Renal cortical epithelial cell (primary cell): ENCODE measurements at places on chromosomes 5 and 9. TPM values are rescaled to one million over a fixed set of nuclear protein-coding genes. Genes with fewer than 3 reads are reported as not detected.

The PROB1 gene
- total RNA-seq: 0.52 and 2.8 TPM in 2 replicates

The C9orf50 gene
- 0.05 TPM in 1 of 2 replicates, not detected in the other for total RNA-seq

DNA sequence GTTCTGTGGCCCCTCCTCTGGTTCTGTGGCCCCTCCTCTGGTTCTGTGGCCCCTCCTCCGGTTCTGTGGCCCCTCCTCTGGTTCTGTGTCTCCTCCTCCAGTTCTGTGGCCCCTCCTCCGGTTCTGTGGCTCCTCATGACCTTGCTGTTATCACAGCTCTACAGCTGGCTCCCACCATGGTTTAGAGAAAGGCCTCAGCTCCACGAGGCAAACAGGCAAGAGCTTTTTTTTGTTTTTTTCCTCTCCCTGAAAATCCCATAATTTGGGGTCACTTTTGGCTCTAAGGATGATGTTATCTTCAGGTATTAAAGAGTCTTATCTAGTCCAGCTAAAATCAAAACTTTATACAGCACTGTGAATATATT, 31.8 kb downstream of the C5orf15 start:
- no peak for DNase-seq

DNA sequence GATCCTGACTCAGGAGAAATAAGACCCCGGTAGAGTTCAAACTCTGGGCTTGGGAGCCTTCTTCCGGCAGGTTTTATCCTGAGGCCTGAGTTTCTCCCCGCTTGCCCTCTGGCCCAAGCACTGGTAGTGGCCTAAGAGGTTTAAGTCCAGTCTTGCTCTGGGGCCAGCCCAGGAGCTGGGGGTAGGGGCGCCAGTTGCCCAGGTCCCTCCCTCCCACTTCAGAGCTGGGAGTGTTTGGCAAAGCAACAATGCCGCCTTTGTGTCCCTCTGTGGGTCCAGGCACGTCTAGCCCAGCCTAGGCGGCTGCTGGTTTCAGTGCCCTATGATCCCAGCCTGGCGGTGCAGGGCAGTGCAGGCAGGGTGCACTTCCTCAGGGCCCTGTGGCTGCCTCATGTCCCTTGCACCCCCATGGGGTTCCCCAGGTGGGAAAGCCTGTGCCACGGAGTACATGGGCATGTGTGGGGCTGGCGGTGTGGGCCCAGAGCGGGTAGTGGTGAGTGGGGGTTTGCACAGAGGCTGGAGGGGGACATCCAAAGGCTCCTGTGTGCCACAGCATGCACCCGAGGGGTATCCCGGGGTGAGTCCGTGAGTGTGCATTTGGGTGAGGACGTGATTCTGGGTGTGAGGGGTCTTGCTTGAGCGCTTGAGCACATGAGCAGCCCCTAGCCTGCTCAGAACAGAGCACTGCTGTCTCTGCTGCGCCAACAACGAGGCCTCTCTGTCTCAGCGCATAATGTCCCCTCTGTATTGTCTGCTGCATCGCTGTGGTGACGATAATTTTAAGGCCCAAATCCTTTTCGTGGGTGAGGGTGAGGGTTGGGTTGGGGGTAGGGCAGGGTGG, 61.7 kb upstream of the PSD2 start:
- peak; percentile 36 for DNase-seq

DNA sequence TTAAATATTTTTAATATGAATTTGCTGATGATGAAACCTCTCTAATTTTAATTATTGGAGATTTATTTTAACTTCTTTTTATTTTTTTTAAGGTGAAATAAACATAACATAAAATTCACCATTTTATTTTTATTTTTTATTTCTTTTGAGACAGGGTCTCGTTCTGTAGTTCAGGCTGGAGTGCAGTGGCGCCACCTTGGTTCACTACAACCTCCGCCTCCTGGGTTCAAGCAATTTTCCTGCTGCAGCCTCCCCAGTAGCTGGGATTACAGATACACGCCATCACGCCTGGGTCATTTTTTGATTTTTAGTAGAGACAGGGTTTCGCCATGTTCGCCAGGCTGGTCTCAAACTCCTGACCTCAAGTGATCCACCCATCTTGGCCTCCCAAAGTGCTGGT, 402.9 kb downstream of the PRR16 start:
- DNase-seq: no peak

GRCh38 chr9:134414900-134415425, 88.7 kb downstream of the RXRA start:
- no peak for DNase-seq

DNA sequence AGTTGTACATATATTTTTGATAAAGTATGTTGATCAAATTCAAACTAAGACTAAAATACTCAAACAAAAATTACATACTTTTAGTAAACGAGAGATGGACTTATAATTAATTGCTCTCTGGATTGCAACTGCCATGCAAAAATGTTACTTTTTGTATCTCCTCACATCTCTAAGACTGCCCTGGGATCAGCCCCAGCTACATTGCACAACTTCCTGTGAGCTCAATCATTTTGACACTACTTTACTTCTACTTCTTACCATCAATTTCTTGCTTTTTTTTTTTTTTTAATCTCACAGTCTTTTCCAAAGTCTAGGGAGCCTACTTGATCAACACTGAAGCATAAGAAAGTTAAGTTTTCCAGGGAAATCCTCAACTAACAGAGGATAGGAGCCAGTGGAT, 506.0 kb upstream of the CDH10 start:
- DNase-seq: no peak

DNA sequence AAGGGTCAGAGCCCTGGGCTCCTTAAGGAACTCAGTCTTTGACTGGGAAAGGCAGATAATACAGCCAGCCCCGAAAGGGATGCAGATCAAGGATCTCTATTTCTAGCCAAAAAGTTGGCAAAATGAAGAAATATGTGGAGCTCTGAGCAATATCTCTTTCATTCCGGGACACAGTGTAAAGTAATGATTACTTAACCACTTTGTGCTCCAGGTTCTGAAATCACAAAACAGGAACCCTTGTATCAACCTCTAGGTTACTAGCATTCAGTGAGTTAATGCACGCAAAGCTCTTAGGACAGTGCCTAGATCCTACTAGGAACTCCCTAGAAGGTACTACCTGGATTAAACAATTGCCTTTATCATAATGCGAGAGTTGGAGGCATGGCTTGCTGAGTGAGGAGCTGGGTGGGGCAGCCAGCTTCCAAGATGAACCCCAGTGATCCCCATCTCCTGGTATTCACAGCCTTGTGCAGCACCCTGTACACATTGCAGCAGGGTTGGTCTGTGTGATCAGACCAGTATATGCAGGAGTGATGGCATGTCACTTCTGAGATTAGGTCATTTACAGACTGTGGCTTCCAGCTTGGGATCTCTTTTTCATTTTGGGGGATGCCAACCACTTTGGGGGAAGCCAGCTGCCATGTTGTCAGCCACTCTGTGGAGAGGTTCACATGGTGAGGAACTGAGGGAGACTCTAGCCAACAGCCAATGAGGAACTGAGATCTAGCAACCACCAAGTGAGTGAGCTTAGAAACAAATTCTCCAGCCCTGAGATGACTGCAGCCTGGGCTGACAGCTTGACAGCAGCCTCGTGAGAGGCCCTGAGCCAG, 103.1 kb upstream of the SLC44A1 start:
- no peak for DNase-seq
